ENCODE measurements at places on chromosomes 3 and 15. TPM values are rescaled to one million over a fixed set of nuclear protein-coding genes. Genes with fewer than 3 reads are reported as not detected.

The LMCD1 gene
- total RNA-seq, result 1.1 TPM

The PLSCR2 gene
- 0.11 TPM for total RNA-seq

The C3orf49 gene
- total RNA-seq, result not detected

The FETUB gene
- total RNA-seq, result not detected

The PSMA4 gene
- 292 TPM for total RNA-seq

The SLC15A2 gene
- total RNA-seq, result 10.8 TPM

The AZI2 gene
- 52.1 TPM for total RNA-seq

The CEP152 gene
- 28.9 TPM for total RNA-seq

The DOCK3 gene
- 0.93 TPM for total RNA-seq

The CHDH gene
- 12.1 TPM for total RNA-seq

The SKOR1 gene
- total RNA-seq, result 0.18 TPM

The CDCP1 gene
- total RNA-seq, result 21.8 TPM

The PTX3 gene
- total RNA-seq, result 0.11 TPM

The NANOGP8 gene
- total RNA-seq, result not detected

Measured in T-helper 2 cell treated with Interferon-gamma antibody and Interleukin-4, amounts not matched to agents 100 ng/mL and 5 ng/mL, for 36 hours (primary cell).